ENCODE measurements at places on chromosomes 16 and 17. TPM values are rescaled to one million over a fixed set of nuclear protein-coding genes. Genes with fewer than 3 reads are reported as not detected.

HSD11B2 gene
- 16.6 TPM for total RNA-seq

- no peak for ATAC-seq
Measured at GRCh38 chr17:50018909-50019308, 23.9 kb upstream of the DLX3 start.

DNA sequence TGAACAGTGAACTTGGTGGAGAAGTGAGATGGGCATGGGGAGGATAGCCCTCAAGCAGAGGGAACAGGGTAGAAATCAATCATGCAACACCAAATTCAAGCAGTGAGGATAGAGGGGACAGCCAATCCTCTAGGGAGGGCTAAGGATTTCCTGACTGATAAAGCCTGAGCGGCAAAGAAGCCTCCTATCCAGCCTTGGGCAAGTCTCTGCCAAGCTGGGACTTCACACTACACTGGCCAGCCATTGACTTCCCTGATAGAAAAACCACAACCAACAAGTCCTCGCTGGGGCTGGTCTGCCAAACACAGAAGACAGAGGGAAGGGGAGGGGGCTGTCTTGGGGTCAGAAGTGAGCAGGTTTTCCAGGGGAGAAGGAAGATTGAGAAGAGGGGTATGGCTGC lies 2.5 kb upstream of the FBXL19 start:
- ATAC-seq = no peak

CA5A gene
- total RNA-seq = not detected

PFAS gene
- 26.5 TPM for total RNA-seq

CCR7 gene
- total RNA-seq = 0.16 TPM

- no peak for ATAC-seq
Measured at GRCh38 chr16:25912321-25912720, 220.6 kb downstream of the HS3ST4 start.

DNAAF8 gene
- 3.2 TPM for total RNA-seq

MIF4GD gene
- total RNA-seq = 13.2 TPM

- peak; percentile 29 for ATAC-seq
Measured at GRCh38 chr16:65120831-65121721, 787 bp downstream of the CDH11 start.

GRCh38 chr17:39563476-39563875 lies 44.2 kb downstream of the NEUROD2 start:
- ATAC-seq = no peak

DNA sequence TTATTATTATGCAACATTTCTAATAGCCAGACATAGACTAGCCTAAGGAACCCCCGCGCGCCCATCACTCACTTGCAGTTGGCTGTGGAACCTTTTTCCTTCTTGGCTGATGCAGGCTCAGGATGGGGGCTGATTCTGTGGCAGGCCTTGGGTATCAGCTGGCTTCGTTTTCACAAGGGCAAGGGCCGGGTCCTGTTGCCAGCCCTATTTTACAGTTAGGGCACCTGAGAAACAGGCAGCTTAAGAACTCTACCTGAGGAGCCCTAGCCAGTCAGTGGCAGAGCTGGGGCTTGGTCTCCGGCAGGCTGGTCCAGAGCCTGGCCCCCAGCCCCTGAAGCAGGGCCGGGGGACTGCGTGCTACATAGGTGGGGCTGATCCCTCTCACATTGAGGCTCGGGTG lies 28.7 kb downstream of the ADGRG5 start:
- no peak for ATAC-seq

- peak; percentile 22 for ATAC-seq
Measured at GRCh38 chr17:29588562-29589411, 661 bp downstream of the GIT1 start.

KRTAP4-5 gene
- total RNA-seq = not detected

GRCh38 chr16:28556914-28557320 lies 3.2 kb downstream of the SGF29 start:
- ATAC-seq = no peak

DHRS7C gene
- total RNA-seq = not detected

GRCh38 chr16:15492091-15492740 lies 57.8 kb downstream of the BMERB1 start:
- no peak for ATAC-seq

CISD3 gene
- 8.8 TPM for total RNA-seq

GRCh38 chr17:65638221-65638975 lies 77.0 kb upstream of the AXIN2 start:
- ATAC-seq = no peak

- no peak for ATAC-seq
Measured at GRCh38 chr16:1471569-1472194, 3.1 kb downstream of the CLCN7 start.

GRCh38 chr17:73196500-73196899 lies 3.6 kb downstream of the COG1 start:
- ATAC-seq = no peak

DNA sequence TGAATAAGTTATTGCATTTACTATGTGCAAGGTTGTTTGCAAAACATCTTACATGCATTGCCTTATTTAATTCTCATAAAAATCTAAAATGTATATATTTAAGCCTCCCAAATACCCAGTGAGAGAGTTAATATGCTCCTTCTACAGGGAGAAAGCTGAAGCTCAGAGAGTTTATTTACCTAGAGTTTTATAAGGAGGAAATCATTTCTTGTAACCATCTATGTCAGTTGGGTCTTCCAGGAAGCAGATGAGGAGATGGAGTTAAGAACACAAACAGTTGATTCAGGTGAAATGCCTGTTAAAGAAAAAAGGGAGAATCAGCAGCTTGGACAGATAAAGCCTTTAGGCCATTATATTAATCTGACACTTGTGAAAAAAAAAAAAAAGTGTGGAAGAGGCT lies 62.6 kb upstream of the DHX40 start:
- no peak for ATAC-seq

DNA sequence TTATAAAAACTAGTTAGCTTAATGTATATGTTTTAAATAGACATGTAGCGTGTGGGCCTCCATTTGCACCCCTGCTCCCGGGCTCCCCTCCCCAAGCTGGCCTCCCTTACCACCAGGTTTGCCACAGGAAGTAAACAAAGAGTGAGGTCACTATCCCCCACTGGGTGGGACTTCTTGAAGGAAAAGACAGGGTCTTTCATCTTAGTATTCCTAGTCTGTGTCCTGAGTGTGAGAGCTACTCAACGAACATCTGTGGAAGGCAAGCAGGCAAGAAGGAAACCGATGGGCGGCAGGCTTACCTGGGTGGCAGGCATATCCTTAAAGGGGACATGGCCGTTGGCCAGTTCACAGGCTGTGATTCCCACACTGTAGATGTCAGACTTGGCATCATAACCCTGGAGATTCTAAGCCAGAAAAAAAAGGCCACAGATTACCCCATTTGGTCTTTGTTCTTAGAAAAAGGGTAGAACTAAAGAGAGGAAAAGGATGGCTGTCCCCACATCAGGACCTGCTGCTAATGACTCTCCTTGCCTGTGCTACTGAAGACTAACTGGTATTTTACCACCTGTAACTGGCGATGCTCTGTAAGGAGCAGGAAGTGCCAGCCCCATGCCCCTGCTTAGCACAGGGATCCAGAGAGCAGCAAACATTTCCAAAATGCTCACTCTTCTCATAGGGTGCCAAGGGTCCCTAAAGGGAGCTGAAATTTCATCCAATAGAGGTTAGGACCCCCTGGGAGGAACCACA lies 6.6 kb upstream of the LIMD2 start:
- ATAC-seq = no peak

DNA sequence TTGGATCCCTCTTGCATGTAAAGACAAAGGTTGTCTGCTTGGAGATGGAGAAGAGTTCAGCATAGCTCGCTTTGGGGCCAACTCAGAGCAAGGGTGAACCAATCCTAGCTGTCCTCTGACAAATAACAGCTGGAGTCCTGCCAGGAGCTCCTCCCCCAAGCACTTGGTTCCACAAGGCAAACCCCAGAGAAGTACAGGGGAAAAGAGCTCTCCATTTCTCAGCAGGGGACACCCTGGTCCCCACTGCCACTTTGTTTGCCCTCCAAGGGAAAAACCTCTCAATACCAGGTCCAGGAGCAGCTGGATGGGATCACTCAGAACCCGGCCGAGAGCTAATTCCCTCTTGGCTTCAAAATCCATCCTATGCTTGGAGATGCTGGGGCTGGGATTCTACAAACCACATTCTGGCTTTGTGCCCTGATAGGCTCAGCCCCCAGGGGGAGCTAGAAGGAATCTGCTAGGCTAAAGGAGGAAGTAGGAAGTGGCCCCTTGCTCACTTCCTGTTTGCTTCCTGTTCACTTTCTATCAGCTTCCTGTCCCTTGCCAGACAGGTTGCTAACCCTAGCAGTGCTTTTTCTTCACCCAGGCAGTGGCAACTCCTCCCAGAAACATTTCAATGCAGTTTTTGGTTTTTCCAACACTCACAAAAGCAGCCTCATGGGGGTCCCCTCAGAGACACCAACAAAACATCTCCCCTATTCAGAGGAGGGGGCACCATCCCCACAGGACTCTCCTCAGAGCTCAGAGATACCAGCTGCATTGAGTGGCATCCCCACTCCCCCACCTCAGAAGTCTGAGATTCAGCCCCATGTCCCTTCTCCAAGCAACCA lies 30.7 kb downstream of the CDRT4 start:
- no peak for ATAC-seq

HBA1 gene
- not detected for total RNA-seq

TEKT5 gene
- total RNA-seq = 0.31 TPM

CCL17 gene
- not detected for total RNA-seq
